SK-N-SH (cell line): ENCODE measurements at places on chromosomes 6 and 20. TPM values are rescaled to one million over a fixed set of nuclear protein-coding genes. Genes with fewer than 3 reads are reported as not detected.

DNA sequence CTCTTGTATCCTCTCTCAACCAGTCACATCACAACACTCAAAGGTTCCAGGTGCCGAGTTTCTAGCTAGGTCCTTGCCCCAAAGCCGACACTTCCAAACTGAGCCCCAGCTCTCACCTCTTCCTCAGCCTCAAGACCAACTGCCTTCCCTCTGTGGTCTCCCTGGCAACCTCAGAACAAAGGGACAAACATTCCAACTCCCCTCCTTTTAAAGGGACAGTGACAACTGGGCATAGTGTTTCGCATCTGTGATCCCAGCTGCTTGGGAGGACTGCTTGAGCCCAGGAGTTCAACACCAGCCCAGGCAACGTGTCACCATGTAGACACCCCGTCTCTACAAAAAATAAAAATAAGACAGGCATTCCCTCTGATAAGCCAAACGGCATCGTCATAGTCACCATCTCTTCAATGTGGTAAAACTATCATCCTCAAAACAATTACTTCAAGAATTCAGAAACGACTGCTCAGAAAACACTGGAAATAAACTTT lies 11.3 kb downstream of the DIDO1 start:
- H3K4me1 ChIP-seq: no peaks in the 10 kb centered on the region; the same call in 1 of the 2 replicates
- peak; percentile 49 for DNase-seq
- H3K27ac ChIP-seq: no peak overlapping the region
- no peaks in the 10 kb centered on the region for H3K27me3 ChIP-seq

- DNase-seq: no peak
- H3K4me3 ChIP-seq: no peak overlapping the region
- no peaks in the 10 kb centered on the region for H3K27me3 ChIP-seq
- H3K27ac ChIP-seq: no peak overlapping the region
- H3K4me1 ChIP-seq: no peaks in the 10 kb centered on the region
- no peaks in the 10 kb centered on the region for H3K36me3 ChIP-seq
These were observed 62.1 kb downstream of the BMP2 start for GRCh38 chr20:6829510-6830116.

- peak; percentile 57 for DNase-seq
- H3K36me3 ChIP-seq: peaks cover 31% of the 10 kb centered on the region
- H3K4me3 ChIP-seq: peak overlapping the region; percentile 82
- no peaks in the 10 kb centered on the region for H3K27me3 ChIP-seq
- H3K4me1 ChIP-seq: peaks cover 16% of the 10 kb centered on the region
These were observed 640 bp downstream of the NFS1 start for GRCh38 chr20:35698298-35699126.

DNA sequence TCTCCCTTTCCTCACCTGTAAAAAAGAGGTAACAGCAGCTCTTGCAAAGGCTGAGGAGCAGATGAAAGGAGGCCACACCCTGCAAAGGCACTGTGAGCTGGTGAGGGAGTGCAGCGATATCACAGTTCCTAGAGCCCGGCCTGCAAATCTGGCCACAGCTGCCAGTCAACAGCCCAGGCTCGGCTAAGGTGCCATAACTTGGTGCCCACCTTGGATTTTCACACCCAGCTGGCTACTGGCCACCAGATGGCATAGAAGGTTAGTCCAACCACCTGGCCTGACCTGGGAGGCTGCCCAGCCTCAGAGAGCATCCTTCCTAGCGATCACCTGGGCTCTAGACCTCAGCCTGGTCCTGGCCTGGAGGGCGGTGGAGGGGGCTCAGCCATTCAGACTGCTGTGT lies 46.8 kb downstream of the KCNB1 start:
- H3K36me3 ChIP-seq: no peaks in the 10 kb centered on the region
- H3K4me3 ChIP-seq: no peak overlapping the region
- no peak for DNase-seq
- H3K4me1 ChIP-seq: peaks cover 18% of the 10 kb centered on the region; the same call in 1 of the 2 replicates
- H3K27me3 ChIP-seq: no peaks in the 10 kb centered on the region; the same call in 1 of the 2 replicates
- H3K27ac ChIP-seq: no peak overlapping the region

DNA sequence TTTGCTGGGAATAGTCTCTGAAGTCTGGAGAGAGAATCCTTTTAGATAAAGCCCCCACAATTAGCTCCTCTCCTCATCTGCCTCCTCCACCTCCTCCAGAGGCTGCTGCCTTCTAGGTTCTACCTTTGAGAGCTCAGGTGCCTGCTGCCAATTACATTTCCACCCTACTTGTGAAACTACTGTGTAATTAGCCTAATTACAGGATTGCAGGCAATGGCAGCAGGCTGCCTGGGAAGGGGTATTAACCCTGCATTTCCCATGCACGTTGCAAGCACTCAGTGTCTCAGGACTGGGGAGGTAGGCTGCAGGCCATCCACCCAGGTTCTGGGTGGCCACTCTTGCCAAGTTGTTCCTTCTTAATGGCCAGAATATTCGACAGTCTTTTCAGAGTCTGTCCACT lies 215.6 kb upstream of the ZNF217 start:
- no peak overlapping the region for H3K4me3 ChIP-seq
- H3K36me3 ChIP-seq: no peaks in the 10 kb centered on the region
- H3K27me3 ChIP-seq: no peaks in the 10 kb centered on the region
- no peak overlapping the region for H3K27ac ChIP-seq

DNA sequence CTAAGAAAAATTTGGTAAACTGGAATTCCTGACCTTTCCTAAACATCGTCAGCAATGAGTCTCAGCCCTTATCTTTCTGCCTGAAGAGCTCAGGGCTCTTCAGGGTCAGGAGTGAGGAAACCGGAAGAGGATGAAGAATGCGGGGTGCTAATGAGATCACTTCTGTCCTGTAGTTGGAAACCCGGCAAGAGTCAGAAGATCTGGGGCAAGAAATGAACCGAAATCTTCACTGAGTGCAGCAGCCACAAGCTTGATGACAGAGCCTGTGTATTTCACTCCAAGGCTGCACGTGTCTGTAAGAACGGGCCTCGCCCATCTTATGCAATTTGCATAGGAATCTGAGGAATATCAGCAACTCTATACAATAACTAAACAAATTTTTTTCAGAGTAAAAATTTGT lies 60.4 kb upstream of the QKI start:
- no peaks in the 10 kb centered on the region for H3K27me3 ChIP-seq
- DNase-seq: no peak
- no peak overlapping the region for H3K27ac ChIP-seq

DNA sequence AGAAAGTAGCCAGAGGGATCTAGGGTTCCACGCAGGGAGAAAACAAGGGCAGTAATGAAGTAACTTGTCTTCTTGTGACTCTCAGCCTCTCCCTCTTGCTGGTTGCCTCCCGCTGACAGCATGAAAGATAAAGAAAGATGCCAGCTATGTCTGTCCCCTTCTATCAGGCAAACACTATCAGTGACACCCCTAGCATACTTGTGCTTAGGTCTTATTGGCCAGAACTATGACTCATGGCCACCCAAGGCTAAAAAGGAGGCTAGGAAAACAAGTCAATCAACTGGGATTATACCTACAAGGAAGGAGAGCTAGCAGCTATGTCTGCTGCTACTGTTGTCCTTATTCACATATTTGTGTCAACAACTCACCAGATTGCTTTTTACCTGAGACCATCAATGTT lies 206.8 kb upstream of the SOX4 start:
- H3K4me3 ChIP-seq: no peak overlapping the region
- no peaks in the 10 kb centered on the region for H3K4me1 ChIP-seq
- no peak overlapping the region for H3K27ac ChIP-seq
- no peaks in the 10 kb centered on the region for H3K27me3 ChIP-seq
- DNase-seq: no peak

DNA sequence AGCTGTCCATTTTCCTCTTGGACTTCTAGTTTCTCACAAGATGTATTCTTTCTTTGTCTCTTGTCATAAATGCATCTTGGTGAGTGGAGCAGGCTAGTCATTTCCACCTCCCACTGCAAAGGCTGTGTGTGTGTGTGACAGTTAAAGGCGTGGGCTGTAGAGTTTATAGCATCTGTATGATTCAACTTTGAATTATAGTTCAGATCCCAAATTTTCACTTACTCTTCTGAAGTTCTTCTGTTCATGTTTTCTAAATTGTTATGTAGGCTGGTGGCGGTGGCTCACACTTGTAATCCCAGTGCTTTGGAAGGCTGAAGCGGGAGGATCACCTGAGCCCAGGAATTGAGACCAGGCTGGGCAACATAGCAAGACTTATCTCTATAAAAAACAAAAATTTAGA lies 44.7 kb upstream of the GRIK2 start:
- H3K27me3 ChIP-seq: no peaks in the 10 kb centered on the region
- DNase-seq: no peak
- H3K4me1 ChIP-seq: no peaks in the 10 kb centered on the region
- H3K27ac ChIP-seq: no peak overlapping the region
- H3K4me3 ChIP-seq: no peak overlapping the region

- H3K4me1 ChIP-seq: no peaks in the 10 kb centered on the region
- no peaks in the 10 kb centered on the region for H3K36me3 ChIP-seq
- H3K4me3 ChIP-seq: no peak overlapping the region
- H3K27me3 ChIP-seq: no peaks in the 10 kb centered on the region; the same call in 1 of the 2 replicates
- no peak for DNase-seq
- no peak overlapping the region for H3K27ac ChIP-seq
These were observed 60.4 kb upstream of the FAM83B start for GRCh38 chr6:54786154-54786553.

DNA sequence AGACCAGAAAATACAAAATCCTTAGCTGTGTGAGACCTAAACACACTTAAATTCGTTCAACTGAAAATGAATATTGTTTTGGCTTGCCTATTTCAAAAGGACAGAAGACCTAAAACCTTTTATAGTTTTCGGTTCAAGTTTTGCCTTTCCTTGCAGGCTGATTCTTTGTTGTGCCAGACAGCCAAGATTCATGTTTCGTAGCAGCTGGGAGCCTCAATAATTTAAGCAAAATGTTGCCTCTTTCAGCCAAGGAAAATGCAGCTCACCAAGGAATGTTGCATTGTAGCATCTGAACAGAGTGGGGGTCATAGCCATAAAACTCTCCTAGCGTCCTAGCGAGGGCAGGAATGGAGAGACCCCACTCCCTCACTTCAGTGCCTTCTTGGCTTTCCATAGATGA lies 92.3 kb upstream of the INSM1 start:
- H3K4me1 ChIP-seq: no peaks in the 10 kb centered on the region
- DNase-seq: no peak
- H3K36me3 ChIP-seq: no peaks in the 10 kb centered on the region
- H3K27me3 ChIP-seq: no peaks in the 10 kb centered on the region

DNA sequence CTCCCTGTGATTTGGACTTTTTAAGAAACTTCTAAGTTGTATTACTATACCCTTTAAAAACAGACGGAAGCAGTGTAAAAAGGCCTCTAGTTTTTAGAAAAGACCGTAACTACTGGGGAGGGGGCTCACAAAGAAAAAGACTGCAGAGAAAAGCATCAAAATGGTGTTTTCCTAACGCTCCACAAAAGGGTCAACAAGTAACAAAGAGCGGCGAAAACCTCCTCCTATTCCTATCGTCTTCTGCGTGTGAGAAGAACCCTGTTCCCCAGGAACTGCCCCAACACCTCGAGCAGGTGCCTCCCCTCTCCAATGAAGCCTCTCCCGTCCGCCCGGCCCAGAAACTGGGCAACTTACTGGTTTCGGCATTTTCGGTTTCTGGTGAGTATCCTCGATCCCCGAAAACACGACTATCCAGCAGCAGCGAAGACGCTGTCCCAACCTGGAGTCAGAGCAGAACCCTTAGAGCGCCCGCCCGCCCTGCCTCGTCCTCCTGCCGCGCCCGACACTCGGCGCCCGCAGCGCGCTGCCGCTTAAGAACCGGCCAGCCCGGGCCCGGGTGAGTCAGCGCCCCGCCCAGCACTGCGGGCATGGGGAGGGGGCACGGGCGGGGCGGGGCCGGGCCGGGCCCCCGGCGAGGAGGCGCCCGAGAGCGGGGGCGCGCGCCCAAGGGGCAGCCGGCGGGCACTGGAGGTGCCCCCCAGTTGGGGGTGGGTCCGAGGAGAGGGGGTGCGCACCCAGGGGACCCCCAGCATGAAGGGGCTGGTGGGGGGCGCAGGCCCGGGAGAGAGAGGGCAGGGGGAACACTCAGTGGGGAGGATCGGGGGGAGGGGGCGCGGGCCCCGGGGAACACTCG lies 1.2 kb downstream of the EZR start:
- peaks cover 24% of the 10 kb centered on the region; the same call in 1 of the 2 replicates for H3K4me1 ChIP-seq
- peak; percentile 93 for DNase-seq
- peaks cover 4% of the 10 kb centered on the region for H3K36me3 ChIP-seq
- H3K27me3 ChIP-seq: no peaks in the 10 kb centered on the region
- peak overlapping the region; percentile 78 for H3K27ac ChIP-seq
- H3K4me3 ChIP-seq: peak overlapping the region; percentile 76

DNA sequence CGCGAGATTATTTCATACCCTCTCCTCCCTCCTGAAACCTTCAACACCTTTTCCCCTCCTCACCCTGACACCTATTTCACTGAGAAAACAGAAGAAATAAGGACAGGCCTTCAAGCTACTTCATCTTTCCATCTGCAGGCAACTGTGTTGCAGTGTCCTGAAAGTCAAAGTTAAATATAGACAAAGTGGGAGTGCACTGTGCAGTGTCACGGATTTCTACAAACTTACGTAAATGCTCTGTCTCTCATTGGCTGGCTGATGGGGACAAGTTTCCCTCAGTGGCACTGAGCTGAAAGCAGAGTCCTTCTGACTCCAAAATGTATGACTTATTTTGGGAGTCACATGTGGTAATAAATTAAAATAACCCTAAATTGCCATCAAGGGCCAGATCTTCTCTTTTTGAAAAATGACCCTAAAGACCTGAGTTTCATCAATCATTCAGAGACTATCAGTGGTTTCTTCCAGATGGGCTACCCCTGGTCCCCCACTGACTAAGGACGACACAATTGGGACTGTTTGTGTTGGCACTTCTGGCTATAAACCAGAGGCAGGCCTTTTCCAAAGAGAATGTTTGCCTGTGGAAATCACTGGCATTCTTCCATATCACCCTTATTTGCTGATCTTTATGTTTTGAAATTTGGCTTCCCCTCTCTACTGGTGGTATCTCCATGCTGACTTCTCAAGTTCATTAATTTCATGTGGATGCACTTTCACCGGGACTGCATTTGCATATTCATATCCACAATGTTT lies 21.6 kb downstream of the ALDH8A1 start:
- H3K27ac ChIP-seq: no peak overlapping the region
- no peaks in the 10 kb centered on the region for H3K27me3 ChIP-seq

DNA sequence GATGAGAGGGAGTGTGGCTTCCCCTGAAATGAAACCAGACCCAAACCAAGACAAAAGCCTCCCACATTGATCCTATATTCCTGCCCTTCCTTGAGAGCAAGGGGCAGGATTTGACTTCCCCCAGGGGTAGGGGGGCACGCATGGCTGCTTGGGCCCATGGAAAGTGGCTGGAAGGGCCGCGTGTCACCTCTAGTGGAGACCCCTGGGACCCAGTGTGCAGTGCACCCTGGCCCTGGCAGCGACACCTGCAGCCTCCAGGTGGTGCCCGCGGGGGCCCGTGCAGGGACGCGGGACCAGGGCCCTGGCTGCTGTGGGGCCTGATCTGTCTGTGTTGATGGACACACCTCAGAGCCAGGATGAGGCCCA lies 18.0 kb upstream of the SLCO4A1 start:
- H3K4me3 ChIP-seq: no peak overlapping the region
- no peaks in the 10 kb centered on the region for H3K36me3 ChIP-seq
- no peaks in the 10 kb centered on the region for H3K27me3 ChIP-seq
- DNase-seq: no peak
- H3K4me1 ChIP-seq: peaks cover 36% of the 10 kb centered on the region

GRCh38 chr6:153140299-153140698 lies 9.2 kb upstream of the RGS17 start:
- H3K27ac ChIP-seq: no peak overlapping the region
- H3K4me3 ChIP-seq: no peak overlapping the region
- no peaks in the 10 kb centered on the region for H3K4me1 ChIP-seq
- H3K36me3 ChIP-seq: no peaks in the 10 kb centered on the region

NRSN1 gene
- polyA plus RNA-seq: 0.02 and 0.41 TPM in 2 replicates

TSBP1 gene
- not detected in 2 replicates for polyA plus RNA-seq

PKHD1 gene
- under 0.01 TPM in 1 of 2 replicates, not detected in the other for polyA plus RNA-seq

OR2B6 gene
- 0.21 and 0.42 TPM in 2 replicates for polyA plus RNA-seq

HLA-DOB gene
- not detected in 2 replicates for polyA plus RNA-seq
